ENCODE measurements at places on chromosomes 1 and 21.

DNA sequence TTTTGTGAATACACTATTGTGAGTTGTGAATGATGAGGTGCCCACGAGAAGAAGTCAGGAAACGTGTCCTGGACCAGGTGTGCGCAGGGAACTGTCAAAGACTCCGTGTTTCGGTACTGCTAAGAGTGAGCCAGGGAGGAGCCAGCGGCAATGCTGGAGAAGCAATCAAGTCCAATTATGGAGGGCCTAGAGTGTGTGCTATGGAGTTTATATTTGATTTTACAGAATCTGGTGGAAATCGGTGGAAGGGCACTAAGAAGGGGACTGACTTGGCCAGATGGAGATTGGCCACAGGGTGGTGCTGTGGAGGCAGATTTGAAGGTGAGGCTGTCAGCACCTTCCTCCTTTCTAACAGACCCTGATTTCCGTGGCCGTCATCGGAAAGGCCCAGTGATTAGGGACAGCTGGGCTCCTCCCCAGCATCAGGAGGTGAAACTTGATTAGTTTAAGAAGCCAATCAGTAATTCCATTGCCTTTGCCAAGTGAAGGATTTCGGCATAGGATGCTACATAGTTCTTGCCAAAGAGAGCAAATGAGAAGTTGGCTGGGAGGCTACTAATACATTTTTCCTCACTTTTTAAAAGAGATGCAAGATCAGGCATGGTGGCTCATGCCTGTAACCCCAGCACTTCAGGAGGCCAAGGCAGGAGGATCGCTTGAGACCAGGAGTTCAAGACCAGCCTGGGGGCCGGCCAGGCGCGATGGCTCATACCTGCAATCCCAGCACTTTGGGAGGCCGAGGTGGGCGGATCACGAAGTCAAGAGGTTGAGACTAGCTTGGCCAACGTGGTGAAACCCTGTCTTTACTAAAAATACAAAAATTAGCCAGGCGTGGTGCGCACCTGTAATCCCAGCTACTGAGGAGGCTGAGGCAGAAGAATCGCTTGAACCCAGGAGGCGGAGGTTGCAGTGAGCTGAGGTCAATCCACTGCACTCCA lies 7.0 kb downstream of the PTCH2 start:
- peak; percentile 91 for DNase-seq

DNA sequence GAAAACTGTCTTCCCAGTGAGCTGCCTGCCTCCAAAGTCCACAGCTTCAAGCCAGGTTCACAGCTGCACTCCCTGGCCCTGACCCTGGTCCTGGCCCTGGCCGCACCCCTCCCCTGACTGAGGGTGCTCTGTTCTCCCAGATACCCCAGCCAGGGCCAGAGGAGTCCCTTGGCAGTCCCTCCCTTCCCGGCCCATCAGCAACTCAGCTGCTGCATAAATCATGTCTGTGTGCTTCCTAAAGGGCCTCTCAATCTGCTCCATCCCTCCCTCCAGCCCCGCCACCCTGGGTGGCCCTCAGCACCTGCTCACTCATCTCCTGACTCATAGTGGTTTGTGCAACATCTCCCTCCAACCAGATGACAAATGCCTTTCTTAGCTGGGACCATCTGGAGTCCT lies 24.8 kb upstream of the C1orf174 start:
- no peak for DNase-seq

GRCh38 chr1:55622074-55622473 lies 406.9 kb upstream of the USP24 start:
- DNase-seq = no peak

DNA sequence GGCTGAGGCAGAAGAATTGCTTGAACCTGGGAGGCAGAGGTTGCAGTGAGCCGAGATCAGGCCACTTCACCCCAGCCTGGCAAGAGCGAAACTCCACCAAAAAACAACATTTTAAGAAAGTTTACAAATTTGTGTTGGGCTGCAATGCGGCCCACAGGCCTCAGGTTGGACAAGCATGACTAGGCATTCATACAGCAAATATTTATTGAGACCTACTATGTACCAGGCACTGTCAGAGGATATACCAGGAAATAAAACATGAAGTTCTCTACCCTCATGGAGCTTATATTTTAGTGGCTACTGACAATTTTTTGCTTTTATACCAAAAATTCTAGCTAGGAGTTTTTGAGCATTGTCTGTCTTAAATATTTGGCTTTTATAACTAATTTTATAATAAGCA lies 23.7 kb downstream of the GNB1 start:
- no peak for DNase-seq

DNA sequence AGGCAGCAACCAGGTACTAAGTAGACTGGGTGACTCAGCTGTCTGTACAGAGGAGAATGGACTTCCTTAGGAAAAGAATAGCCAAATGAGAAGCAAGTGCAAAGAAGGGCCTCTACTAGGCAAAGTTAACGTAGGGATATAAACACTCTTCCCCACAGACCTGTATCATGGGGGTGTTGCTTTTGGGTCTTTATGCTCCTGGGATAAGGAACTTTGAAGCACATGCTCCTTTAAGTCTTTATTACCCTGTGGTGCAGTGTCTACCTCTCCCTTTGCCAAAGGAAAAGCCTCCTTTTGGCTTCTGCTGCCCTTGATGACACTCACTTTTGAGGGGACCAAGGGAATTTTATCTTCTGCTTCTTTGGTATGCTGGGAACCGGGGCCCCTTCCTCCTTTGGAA lies 5.0 kb downstream of the RFX5 start:
- DNase-seq = no peak

DNA sequence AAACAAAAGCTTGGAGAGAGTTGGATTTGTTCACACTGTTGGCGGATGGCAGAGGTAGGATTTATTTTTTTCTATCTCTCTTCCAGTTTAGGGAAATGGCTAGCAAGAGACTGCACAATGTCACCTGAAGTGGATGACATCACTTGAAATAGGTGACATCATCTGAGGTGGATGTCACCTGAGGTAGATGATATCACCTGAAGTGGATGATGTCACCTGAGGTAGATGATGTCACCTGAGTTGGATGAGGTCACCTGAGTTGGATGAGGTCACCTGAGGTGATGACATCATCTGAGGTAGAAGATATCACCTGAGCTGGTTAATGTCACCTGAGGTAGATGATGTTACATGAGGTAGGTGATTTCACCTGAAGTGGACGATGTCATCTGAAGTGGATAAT lies 413.4 kb downstream of the DSCAM start:
- no peak for DNase-seq

GRCh38 chr1:35923791-35924221 lies 7.1 kb upstream of the AGO3 start:
- no peak for DNase-seq

DNA sequence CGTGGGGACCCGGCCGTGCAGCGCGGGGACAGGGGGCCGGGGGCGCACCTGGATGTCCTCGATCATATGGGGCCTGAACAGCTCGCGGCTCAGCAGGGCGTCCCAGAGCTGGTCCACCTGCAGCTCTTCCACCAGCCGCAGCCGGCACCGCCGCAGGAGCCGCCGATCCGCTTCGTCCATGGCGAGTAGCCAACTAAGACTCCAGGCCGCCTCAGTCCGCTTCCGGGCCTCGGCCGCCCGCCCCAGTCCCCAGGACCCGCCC lies at the start of gene CASP9:
CASP9 (minus strand) TSS at position 195 of the 262 bp plus-strand sequence; CDS start at position 180, 15 bp downstream.
- DNase-seq = no peak

DNA sequence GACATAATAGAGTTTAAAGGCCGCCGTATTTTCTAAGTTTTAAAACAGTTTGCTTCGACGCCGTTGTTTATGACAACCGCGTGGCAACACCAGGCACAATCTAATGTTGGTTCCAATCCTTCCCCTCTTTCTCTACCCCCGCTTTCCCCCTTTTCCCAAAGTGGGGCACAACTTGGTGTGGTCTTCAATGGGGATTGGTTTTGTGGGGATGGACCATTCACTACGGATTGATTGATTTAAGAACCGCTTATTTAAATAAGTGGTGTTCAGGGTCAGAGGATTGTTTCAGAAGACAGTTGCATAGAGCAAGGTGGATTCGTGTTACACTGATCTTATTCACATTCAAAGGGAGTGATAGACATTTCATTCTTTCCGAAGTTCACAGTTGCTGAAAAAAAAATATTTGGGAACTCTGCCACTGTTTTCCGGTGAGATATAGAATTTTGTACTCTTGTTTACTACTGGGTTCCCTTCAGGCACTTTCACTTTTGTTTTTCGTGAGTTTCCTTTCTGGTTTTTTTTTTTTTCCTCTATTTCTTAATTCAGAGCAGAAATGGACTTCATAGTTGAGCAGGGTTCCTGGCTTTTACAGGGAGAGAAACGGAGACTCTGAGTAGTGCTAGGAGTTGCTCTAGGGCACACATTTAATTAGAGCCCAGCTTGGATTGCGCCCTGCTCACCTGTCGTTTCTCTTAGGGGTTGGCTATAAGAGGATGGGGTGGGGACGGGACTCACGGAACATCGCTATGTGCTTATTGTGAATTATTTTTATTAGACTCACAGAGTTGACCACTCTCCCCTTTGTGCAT lies 79.6 kb upstream of the AK4 start:
- DNase-seq = peak; percentile 6

DNA sequence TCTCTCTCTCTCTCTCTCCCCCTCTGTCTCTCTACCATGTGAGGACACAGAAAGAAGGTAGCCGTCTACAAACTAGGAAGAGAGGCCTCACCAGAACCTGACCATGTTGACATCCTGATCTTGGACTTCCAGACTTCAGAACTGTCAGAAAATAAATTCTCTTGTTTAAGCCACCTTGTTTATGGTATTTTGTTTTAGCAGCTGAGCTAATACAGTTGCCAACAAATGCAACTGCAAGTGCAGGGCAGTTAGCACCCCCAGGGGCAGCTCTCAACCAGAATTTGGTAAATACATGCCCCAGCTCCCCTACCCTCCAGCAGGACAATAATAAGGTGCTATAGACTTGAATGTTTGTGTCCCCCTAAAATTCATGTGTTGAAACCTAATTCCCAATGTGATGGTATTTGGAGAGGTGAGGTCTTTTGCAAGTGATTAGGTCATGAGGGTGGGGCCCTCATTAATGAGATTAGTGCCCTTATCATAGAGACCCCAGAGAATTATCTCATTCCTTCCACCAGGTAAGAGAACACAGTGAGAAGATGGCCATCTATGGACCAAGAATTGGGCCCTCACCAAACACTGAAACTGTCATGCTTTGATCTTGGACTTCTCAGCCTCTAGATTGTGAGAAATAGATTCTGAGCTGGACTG lies 6.7 kb upstream of the SLC45A1 start:
- DNase-seq = no peak

- DNase-seq = no peak
Measured at GRCh38 chr1:74513411-74514300, 1.2 kb upstream of the LRRC53 start.

GRCh38 chr1:28512058-28512611 lies 6.3 kb downstream of the RCC1 start:
- no peak for DNase-seq

DNA sequence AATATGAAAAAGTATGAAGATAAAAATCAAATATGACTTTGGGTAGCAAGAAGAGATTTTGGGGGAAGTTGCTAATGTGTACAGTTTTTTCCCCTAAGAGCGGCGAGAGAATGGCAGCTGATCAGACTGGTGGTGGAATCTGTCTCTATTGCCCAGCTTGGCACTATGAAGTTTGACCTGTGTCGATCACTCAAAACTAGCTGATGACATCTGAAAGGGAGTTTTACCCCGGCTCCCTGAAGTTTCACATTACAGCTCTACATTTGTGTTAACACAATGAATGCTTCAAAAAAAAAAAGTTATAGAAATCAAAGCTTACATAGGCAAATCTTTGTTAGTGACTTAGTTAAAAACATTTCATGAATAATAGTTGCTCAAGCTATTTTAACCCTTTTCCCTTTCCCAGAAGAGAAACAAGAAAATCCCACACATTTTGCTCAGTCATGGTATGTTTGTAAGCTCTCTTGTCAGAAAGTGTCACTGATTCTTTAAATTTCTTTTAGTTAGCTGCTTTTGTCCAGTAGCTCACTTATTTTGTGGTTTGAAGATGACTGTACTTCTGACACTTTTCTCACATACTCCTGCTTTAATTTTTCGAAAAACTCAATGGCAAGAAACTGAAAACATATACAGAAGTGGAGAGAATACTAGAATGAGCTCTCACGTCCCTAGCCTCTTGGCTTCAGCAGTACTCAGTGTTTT lies 41.3 kb downstream of the DYRK1A start:
- DNase-seq = no peak

DNA sequence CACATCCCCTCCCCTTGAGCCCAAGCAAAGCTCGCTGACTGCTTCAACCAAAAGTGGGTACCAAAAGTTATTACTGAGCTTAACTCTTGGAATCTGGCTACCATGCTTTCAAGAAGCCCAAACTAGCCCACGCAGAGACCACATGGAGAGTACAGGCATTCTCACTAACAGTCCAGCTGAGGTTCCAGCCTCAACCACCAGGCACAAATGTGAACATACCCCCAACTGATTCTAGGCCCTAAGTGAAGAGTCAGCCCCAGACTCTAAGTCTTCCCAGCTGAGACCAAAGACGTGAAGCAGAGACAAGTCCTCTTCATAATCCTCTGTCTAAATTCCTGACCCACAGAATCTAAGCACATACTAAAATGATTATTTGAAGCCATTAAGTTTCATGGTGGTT lies 36.8 kb downstream of the EVI5 start:
- DNase-seq = no peak

DNA sequence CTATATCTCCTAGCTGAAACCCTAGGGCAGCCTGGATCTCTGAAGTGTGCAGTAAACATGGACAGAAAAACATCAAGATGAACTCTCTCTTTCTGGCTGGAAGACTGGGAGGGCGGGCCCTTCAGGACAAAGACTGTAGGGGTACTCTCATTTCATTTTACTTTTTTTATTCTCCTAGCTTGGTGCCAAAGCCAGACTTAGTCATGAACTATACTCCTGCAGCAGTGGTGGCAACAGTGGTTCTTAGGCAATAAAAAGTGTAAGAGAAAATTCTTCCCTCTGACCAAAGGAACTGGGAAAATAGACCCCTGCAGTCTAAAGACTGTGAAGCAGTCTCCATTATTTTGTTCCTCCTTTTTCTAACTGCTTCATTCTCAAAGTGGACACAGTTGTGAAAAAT lies 213.8 kb upstream of the JUN start:
- no peak for DNase-seq

DNA sequence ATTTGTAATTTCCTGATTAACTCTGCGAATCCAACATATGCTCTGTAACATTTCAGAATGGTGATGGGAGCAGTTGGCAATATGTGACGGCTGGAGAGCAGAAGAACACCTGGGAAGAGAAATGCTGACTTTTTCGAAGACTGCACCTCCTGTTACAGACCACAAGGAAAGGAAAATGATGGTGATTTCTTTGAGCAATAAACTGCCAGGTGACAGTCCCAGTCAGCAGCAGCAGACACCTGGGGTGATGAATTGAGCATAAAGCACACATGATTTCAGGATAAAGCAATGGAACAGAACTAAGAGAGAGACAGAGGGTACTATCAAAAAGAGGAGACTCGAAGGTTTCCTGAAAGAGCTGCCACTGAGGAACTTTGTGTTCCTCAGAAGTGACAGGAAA lies 528.6 kb downstream of the NEGR1 start:
- DNase-seq = no peak
